ENCODE measurements at places on chromosomes 6 and 20. TPM values are rescaled to one million over a fixed set of nuclear protein-coding genes. Genes with fewer than 3 reads are reported as not detected.

GJA1 gene
- total RNA-seq, result 395 TPM

ECT2L gene
- total RNA-seq, result not detected

SCUBE3 gene
- 0.45 TPM for total RNA-seq

STX16 gene
- total RNA-seq, result 18.4 TPM

BACH2 gene
- total RNA-seq, result 2.5 TPM

GRCh38 chr6:72422171-72422570 lies 199.7 kb upstream of the KCNQ5 start:
- no peak for DNase-seq

- no peak for DNase-seq
These were observed 232.8 kb upstream of the GMDS start for GRCh38 chr6:2478200-2478599.

DNA sequence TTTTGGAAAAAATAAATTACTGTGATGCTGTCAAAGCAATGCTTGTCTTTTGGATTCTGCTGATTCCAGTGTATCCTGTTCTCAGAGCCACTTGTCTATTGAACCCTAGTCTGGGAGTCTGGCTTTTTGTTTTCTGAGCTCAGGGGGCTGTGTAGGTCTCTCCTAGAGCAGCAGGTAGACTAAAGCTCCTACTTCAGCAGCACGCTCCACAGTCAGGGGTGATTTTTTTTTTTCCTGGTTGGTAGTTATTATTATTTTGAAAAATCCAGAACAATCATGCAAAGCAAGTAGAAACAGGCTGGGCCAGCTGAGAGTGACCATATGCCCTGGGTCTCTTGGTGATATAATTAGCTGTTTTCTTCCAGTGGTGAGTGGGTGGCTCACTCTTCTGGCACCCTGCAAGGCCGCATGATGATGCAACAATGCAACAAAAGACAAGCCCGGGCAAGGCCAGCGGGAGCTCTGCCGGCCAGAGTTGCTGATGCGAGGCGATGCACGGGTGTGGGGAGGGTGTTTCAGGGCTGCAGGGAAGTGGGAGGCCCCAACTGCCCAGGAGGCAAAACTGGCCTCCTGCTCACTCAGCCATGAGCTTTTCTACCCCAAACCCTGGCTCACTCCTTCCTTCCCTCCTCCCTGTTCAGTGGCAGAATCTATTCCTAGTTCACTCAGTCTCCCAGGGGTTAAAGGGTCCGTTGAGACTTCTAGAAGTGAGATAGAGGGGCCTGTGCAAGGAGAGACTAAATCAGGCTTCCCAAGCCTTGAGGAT lies 11.5 kb upstream of the CDKN1A start:
- DNase-seq, result peak; percentile 77

- DNase-seq, result no peak
These were observed 17.2 kb upstream of the MAP3K4 start for GRCh38 chr6:160974304-160974771.

DNA sequence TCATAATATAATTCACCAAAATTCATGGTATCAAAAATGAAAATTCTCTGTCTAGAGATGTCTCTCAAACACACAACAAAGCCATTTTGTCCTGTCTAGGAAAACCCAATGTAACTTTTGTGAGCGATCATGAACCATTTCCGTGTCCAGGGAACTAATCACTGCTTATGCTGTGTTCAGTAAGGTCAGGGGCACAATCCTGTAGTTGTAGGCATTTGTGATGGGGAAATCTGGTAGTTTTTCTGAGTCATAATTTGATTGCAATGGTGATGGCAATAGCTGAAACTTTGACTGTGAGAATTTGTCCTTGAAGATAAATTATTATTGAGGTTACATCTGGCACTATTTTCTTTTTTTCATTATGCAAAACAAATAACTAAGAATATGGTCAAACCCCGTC lies 21.0 kb upstream of the GCLC start:
- DNase-seq, result no peak

- peak; percentile 97 for DNase-seq
These were observed at the start of gene SCRT2 for GRCh38 chr20:675453-676314. TSS of gene SCRT2 (minus strand) at chr20:675802. CDS start at chr20:675601, 201 bp downstream.

DNA sequence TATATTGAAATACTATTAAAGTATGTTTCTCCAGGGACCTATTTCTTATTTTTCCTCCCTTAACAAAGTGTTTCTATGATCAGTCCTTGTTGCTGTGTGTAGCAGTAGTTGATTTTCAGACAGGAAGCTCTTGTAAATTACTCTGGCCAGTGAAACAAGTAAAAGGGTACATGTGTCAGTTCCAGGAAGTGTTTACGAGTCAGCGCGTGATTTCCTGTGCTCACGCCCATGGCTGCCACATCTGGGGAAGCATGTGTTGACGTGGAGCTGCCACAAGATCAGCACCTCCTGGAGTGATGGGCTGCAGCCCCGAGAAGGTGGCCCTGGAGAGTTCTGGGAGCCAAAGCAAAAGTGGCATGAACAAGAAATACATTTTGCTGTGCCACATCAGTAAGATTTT lies 38.6 kb upstream of the GGTLC1 start:
- DNase-seq, result no peak

DNA sequence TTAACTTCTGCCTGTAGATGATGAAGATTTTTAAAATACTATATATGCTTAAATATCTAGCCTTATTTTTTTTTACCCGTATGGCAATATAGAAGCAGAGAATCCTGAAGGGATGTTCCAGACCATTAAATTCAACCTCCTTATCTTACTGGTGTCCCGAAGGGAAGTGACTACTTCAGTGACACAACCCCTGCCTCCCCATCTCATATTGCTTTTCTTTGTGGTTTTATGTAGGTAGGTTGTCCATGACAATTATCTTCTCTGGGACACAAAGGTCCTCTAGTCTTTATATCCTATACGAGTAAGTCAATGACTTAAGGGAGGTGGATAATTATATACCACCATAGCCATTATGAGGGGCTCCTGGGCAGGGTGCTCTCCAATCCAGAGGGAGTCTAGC lies 57.4 kb upstream of the EMILIN3 start:
- DNase-seq, result no peak

- DNase-seq, result peak; percentile 64
These were observed 10.8 kb upstream of the RNF24 start for GRCh38 chr20:4026093-4026601.

- DNase-seq, result no peak
These were observed 139.3 kb upstream of the FOXA2 start for GRCh38 chr20:22723659-22724058.

GRCh38 chr6:67863346-67863745 lies 771.7 kb upstream of the ADGRB3 start:
- no peak for DNase-seq
